ENCODE measurements at places on chromosomes 7 and 10.

GRCh38 chr10:49398000-49398861, 2.3 kb upstream of the DRGX start:
- DNase-seq = no peak

- no peak for DNase-seq
These were observed 411.8 kb downstream of the SDK1 start for GRCh38 chr7:3712841-3713240.

GRCh38 chr7:114419441-114420272, 5.0 kb downstream of the FOXP2 start:
- no peak for DNase-seq

GRCh38 chr7:9937944-9938631, 1035.6 kb upstream of the PHF14 start:
- no peak for DNase-seq

DNA sequence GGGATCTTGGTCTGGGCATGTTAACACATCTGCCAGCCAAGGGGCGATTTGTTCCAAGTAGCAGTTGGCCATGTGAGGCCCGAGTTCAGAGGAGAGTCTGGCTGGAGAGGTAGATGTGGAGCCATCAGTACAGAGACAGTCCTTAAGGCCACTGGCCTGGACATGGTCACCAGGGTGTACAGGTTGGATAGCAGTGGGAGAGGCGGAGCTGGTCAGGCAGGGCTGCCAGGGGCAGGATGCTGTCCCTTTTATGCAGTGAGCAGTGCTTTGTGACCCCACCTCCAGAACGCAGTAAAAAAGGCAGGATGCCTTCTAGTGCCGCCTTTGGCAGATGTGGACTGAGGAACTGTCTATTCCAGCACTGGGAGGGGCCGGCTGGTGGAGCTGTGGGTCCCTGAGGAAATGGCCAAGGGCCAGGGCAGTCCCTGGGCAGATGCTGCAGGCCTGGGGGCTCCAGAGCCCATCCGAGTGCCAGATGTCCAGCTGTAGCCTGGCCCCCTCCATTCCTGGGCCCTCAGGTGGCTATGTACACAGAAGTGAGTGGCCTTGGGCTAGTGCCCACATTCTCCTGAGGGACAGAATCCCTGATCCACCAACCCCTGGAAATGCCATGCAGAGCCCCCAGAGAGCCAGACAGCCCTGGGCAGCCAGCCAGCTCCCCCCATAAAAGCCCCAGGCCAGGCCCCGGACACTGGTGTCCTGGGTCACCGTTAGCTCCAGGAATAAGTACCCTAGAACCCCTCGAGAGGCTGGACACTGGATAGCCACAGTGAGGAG, 17.2 kb upstream of the MYL7 start:
- no peak for DNase-seq

DNA sequence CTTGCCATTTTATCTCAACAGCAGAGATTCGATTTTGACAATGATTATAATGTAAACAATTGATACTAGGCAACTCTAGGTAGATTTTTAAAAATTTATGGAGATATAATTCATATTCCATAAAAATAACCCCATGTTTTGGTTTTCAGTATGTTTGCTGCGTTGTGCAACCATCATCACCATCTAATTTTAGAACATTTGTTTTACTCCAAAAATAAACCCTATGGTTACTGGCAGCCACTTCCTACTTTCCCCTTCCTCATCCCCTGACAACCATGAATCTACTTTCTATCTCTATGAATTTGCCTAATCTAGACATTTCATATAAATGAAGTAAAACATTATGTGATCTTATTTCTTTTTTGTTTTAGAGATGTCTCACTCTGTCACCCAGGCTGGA, 401.9 kb downstream of the THSD7A start:
- no peak for DNase-seq

GRCh38 chr10:1036341-1036791, 10.7 kb upstream of the IDI2 start:
- no peak for DNase-seq

DNA sequence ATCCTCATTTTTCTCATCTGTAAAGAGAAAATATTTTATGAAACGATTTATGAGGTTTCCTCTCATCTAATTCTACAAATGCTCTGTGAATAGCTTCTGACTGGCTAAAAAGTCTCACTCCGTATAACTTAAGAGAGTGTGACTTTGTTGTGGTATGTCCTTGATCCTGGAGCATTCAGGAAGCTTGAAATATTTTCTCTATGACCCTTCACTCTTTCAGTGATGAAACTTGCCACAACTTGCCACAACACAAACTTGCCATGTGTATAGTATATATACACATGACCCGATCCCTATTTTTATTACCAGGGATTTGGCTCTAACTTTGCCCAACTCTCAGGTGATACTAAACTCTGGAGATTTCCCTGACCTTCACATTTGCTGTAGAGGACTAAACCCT, 74.1 kb downstream of the TES start:
- no peak for DNase-seq
